ENCODE measurements at places on chromosomes 6 and 20.

DNA sequence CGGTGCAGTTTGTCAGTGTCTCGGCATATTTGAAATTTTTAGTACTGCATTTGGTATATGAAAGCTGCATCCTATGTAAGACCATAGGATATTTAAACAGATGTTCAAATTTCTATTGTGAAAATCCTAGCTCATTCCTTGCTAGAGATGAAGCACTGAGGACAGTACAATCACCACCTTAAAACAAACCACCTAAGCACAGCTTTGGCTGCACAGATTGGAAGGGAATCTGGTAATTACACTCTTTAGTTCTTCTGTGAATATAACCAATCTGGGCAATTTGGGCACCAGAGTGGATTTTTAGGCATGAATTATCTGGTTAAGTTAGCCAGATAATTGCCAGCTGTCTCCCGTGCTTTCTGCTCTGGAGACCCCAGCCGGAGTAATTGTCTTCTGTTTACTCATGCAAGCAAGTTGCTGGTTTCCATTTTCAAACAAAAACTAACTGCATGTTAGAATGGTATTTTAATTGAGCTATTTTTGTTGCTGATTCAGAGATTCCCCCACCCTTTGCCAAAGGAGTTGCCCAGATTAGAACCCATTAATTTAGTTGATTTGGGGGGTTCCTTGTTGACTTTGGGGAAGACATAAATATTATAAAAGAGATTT lies 36.9 kb downstream of the E2F3 start:
- DNase-seq, result no peak

GRCh38 chr6:85493389-85493788 lies 43.5 kb downstream of the NT5E start:
- no peak for DNase-seq

- no peak for DNase-seq
These were observed 133.1 kb upstream of the PCSK2 start for GRCh38 chr20:17093782-17094181.

GRCh38 chr20:14991023-14991422 lies 653.6 kb upstream of the FLRT3 start:
- no peak for DNase-seq

- no peak for DNase-seq
These were observed 105.7 kb upstream of the SNX9 start for GRCh38 chr6:157717340-157717748.
